H1 (cell line): ENCODE measurements at places on chromosomes 1 and 21.

DNA sequence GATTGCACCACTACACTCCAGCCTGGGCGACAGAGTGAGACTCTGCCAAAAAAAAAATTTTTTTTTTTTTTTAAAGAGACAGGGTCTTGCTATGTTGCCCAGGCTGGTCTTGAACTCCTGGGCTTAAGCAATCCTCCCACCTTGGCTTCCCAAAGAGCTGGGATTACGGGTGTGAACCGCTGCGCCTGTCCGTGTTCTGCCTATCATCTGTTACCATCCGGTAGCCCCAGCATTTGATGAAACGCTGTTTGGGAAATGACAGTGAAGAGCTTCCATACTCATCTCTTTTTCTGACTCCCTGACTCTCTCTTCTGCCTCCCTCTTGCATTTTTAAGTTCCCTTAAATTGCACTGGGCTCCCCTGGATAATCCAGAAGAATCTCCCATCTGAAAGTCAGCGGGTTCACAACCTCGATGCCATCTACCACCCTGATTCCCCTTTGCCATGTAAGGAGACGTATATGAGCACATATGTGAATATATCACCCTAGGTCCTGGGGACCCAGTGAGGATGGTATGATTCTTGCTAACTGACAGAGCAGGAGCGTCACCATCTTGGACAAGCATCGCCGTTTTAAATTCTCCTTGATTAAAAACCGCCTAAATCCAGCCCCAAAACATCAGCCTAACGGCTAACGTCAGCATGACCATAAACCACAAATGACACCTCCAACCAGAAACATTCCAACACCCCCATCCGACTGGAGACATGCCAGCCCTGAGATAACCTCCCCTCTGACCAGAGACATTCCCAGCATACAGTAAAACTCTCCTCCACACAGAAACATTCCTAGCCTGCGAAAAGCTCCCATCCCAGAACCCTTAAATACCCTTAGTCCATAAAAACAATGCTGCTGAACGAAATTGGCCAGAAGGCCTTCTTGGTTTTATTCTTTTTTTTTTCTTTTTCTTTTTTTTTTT is 12.4 kb downstream of the TNFRSF8 start:
- H3K4me1 ChIP-seq: peaks cover 4% of the 10 kb centered on the region
- H3K36me3 ChIP-seq: no peaks in the 10 kb centered on the region

DNA sequence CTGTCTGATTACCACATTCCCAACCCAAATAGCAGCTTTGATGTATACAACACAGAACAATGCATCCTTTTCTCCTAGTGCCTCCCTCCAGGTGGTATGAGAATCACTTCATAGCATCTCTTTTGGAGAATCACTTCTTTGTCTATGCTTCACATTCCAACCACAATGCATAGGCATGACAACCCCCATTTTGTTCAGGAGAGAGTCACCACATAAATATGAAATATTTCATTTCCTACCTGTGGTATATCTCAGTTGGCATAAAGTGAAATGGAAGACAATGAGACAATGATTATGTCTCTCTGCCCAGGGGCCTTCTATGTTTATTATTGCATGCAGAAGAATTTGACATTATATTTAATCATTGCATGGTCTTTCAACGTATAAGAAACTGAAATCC is 112.2 kb downstream of the BRINP2 start:
- no peak overlapping the region for H3K4me3 ChIP-seq
- peaks cover 3% of the 10 kb centered on the region; the same call in 1 of the 2 replicates for H3K4me1 ChIP-seq
- no peak overlapping the region for H3K27ac ChIP-seq
- H3K36me3 ChIP-seq: no peaks in the 10 kb centered on the region

GRCh38 chr1:212587888-212588510 is 20.6 kb upstream of the ATF3 start:
- H3K27me3 ChIP-seq: no peaks in the 10 kb centered on the region
- no peak overlapping the region for H3K27ac ChIP-seq
- DNase-seq: no peak
- no peaks in the 10 kb centered on the region for H3K36me3 ChIP-seq

GRCh38 chr1:85359874-85360721 is 83.7 kb upstream of the BCL10 start:
- H3K4me3 ChIP-seq: no peak overlapping the region
- H3K36me3 ChIP-seq: no peaks in the 10 kb centered on the region
- DNase-seq: no peak
- H3K27me3 ChIP-seq: no peaks in the 10 kb centered on the region
- H3K4me1 ChIP-seq: no peaks in the 10 kb centered on the region

- H3K27ac ChIP-seq: no peak overlapping the region
- no peak for DNase-seq
- H3K36me3 ChIP-seq: no peaks in the 10 kb centered on the region
- no peaks in the 10 kb centered on the region for H3K27me3 ChIP-seq
- H3K4me1 ChIP-seq: no peaks in the 10 kb centered on the region
Measured at GRCh38 chr1:110307239-110307974, 31.8 kb upstream of the RBM15 start.

GRCh38 chr1:205922314-205922713 is 20.9 kb downstream of the SLC26A9 start:
- H3K4me3 ChIP-seq: no peak overlapping the region
- no peaks in the 10 kb centered on the region for H3K27me3 ChIP-seq
- H3K36me3 ChIP-seq: no peaks in the 10 kb centered on the region
- no peak overlapping the region for H3K27ac ChIP-seq
- DNase-seq: no peak
- no peaks in the 10 kb centered on the region for H3K4me1 ChIP-seq

GRCh38 chr1:166843769-166844596 is 4.7 kb downstream of the POGK start:
- DNase-seq: no peak
- no peak overlapping the region for H3K27ac ChIP-seq
- peaks cover 52% of the 10 kb centered on the region for H3K36me3 ChIP-seq
- no peak overlapping the region for H3K4me3 ChIP-seq
- H3K27me3 ChIP-seq: no peaks in the 10 kb centered on the region

- H3K4me1 ChIP-seq: no peaks in the 10 kb centered on the region
- no peaks in the 10 kb centered on the region for H3K36me3 ChIP-seq
- DNase-seq: no peak
- H3K4me3 ChIP-seq: no peak overlapping the region
- H3K27me3 ChIP-seq: no peaks in the 10 kb centered on the region
Measured at GRCh38 chr1:161836018-161836417, 69.9 kb downstream of the ATF6 start.

DNA sequence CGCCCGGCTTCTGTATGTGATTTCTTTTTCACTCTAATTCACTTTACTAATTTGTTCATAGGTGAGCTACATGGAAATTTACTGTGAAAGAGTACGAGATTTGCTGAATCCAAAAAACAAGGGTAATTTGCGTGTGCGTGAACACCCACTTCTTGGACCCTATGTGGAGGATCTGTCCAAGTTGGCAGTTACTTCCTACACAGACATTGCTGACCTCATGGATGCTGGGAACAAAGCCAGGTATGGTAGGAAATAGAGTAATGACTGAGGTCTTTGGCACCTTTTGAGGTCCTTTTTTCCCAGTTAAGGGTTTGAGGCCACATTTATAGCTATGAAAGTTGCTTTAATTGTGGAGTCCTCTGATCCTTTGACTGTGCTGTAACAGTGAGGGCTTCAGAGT is 56.9 kb downstream of the KIF1B start:
- H3K36me3 ChIP-seq: peaks cover 50% of the 10 kb centered on the region
- no peak for DNase-seq
- no peaks in the 10 kb centered on the region for H3K27me3 ChIP-seq
- no peak overlapping the region for H3K27ac ChIP-seq

DNA sequence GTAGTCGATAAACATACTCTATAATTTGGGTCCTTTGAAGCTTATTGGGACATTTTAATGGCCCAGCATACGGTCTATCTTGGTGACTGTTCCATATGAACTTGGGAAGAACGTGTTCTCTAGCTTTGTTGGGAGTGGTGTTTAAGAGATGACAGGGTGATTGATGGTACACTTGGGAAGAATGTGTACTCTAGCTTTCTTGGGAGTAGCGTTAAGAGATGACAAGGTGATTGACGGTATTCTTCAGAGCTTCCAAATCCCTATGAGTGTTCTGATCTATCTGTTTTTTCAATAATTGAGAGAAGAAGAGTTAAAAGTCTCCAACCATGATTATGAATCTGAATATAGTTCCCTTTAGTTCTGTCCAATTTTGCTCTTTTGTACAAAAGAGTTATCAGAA is 9.4 kb downstream of the NPHP4 start:
- no peaks in the 10 kb centered on the region for H3K36me3 ChIP-seq
- H3K27me3 ChIP-seq: no peaks in the 10 kb centered on the region
- no peak overlapping the region for H3K27ac ChIP-seq
- no peak overlapping the region for H3K4me3 ChIP-seq
- peaks cover 11% of the 10 kb centered on the region for H3K4me1 ChIP-seq
- DNase-seq: no peak

DNA sequence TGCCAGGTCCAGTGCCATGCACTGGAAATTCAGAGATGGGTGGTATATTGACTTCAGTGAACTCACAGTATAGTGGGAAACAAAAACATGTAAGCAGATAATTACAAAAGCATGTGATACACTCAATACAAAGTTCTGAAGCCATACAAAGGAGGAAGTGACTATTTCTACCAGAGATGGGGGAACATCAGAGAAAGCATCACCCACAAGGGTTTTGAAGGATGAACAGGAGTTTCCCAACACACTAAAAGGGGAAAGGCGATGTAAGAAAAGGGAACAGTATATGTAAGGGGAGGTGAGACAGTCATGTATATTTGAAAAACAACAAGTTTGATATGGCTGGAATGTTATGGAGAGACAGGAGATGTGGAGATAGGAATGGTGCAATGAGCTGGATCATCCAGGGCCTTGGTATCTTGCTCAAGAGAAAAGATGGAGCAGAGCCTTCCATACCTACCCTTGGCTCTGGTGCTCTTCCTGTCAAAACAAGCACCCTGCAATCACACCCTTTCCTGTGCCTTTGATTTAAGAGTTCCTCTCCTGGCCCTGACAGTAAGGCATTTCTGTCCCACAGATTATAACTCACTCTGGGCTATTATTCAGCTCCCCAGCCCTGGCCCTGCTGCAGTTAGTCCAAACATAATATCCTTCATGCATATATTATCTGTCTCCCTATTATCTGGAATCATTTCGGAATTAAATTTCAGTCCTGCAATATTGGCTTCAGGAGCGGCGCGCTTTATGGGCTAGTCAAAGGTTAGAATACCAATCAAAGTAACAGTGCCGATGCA is 60.5 kb downstream of the DMAP1 start:
- H3K27ac ChIP-seq: no peak overlapping the region
- no peak overlapping the region for H3K4me3 ChIP-seq
- H3K4me1 ChIP-seq: no peaks in the 10 kb centered on the region; the same call in 1 of the 2 replicates
- H3K27me3 ChIP-seq: no peaks in the 10 kb centered on the region
- DNase-seq: no peak
- H3K36me3 ChIP-seq: no peaks in the 10 kb centered on the region

- peaks cover 71% of the 10 kb centered on the region for H3K36me3 ChIP-seq
- H3K4me3 ChIP-seq: no peak overlapping the region
- DNase-seq: no peak
- H3K27me3 ChIP-seq: no peaks in the 10 kb centered on the region
- H3K27ac ChIP-seq: no peak overlapping the region; the same call in 1 of the 2 replicates
- no peaks in the 10 kb centered on the region for H3K4me1 ChIP-seq
Measured at GRCh38 chr21:36052860-36053714, 7.2 kb downstream of the SETD4 start.

GRCh38 chr21:40638466-40639251 is 208.3 kb downstream of the DSCAM start:
- H3K36me3 ChIP-seq: no peaks in the 10 kb centered on the region
- no peaks in the 10 kb centered on the region for H3K27me3 ChIP-seq
- no peak for DNase-seq

DNA sequence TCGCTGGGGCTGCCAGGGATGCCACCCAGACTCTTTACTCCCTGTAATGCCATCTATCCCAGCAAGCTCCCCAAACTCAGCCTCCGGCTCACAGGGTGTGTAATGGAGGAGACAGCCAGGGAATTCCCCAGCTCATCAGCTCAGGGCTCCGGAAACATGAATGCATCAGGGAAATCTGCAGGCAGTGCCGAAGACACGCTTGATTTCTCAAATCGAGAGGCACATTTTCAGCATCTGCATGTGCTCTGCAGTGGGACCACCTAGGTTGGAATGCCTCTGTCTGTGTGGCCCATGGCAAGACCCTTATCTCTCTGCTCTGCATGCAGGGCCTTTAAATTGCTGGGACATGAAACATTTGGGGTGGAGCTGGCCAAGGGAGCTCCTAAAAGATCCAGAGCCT is 170.1 kb downstream of the TRABD2B start:
- H3K4me3 ChIP-seq: no peak overlapping the region
- H3K27me3 ChIP-seq: no peaks in the 10 kb centered on the region
- DNase-seq: no peak

DNA sequence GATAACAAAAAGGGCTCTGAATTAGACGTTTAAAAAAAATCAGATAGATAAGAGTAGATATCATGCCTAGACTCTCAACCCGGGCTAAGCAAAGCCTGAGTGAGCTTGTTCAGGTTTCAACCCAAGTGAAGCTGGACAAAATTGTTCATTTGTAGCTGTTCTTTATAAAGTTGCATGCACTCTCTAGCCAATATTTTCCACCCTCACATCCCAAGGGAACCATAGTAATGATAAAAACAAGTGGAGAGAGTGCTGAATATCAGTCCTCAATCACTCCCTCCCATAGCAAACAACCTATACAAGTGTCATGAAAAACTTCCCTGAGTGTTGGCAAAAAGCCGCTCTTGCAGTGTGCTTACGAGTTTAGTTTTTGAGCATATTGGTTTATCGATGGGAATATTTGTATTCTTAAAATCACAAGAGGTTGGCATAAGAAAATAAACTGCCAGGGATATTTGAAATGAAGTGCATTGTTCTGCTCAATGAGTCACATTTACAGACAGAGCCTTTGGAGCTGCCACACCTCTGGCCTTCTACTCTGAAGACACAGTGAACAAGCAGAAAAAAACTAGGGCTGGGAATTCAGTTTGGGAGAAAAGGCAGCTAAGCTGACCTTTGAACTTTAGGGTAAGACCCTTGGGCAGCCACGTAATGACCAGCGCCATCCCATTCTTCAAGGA is 2.2 kb upstream of the CLCA2 start:
- H3K36me3 ChIP-seq: no peaks in the 10 kb centered on the region
- no peaks in the 10 kb centered on the region for H3K4me1 ChIP-seq

- H3K27me3 ChIP-seq: no peaks in the 10 kb centered on the region
- no peak overlapping the region for H3K27ac ChIP-seq
- no peaks in the 10 kb centered on the region for H3K36me3 ChIP-seq
- H3K4me1 ChIP-seq: no peaks in the 10 kb centered on the region
- no peak overlapping the region for H3K4me3 ChIP-seq
Measured at GRCh38 chr1:244603498-244603897, 49.4 kb upstream of the DESI2 start.

GRCh38 chr1:213227458-213227857 is 176.4 kb downstream of the RPS6KC1 start:
- no peaks in the 10 kb centered on the region; the same call in 1 of the 2 replicates for H3K4me1 ChIP-seq
- no peak overlapping the region for H3K4me3 ChIP-seq
- H3K36me3 ChIP-seq: no peaks in the 10 kb centered on the region

GRCh38 chr1:209380420-209380819 is 203.1 kb upstream of the CAMK1G start:
- no peaks in the 10 kb centered on the region for H3K27me3 ChIP-seq
- H3K27ac ChIP-seq: no peak overlapping the region
- H3K4me1 ChIP-seq: peaks cover 3% of the 10 kb centered on the region; the same call in 1 of the 2 replicates
- H3K36me3 ChIP-seq: no peaks in the 10 kb centered on the region
- H3K4me3 ChIP-seq: no peak overlapping the region
- DNase-seq: no peak
